Right renal cortex interstitium (tissue), 3 donors: ENCODE measurements at places on chromosomes 11 and 22. TPM values are rescaled to one million over a fixed set of nuclear protein-coding genes. Genes with fewer than 3 reads are reported as not detected.

The KIF18A gene
- polyA plus RNA-seq: 10.9 TPM

The GLB1L2 gene
- 23.5 TPM for polyA plus RNA-seq

The PHLDB1 gene
- 106 TPM for polyA plus RNA-seq

The CALCA gene
- 11.1 TPM for polyA plus RNA-seq

The PACSIN3 gene
- 27.2 TPM for polyA plus RNA-seq

The APOL5 gene
- not detected for polyA plus RNA-seq

The SEC14L6 gene
- polyA plus RNA-seq: 8.6 TPM

The C11orf16 gene
- 0.38 TPM for polyA plus RNA-seq

The CD44 gene
- polyA plus RNA-seq: 13.8 TPM

The MMP12 gene
- polyA plus RNA-seq: 2.3 TPM
